ENCODE measurements at places on chromosomes 1 and 21. TPM values are rescaled to one million over a fixed set of nuclear protein-coding genes. Genes with fewer than 3 reads are reported as not detected.

GRCh38 chr1:148318123-148318903 is 164.8 kb downstream of the PPIAL4G start:
- H3K36me3 ChIP-seq, result no peaks in the 10 kb centered on the region
- peak; percentile 25 for DNase-seq
- H3K4me3 ChIP-seq, result peak overlapping the region; percentile 20
- peaks cover 23% of the 10 kb centered on the region for H3K27me3 ChIP-seq
- H3K4me1 ChIP-seq, result peaks cover 3% of the 10 kb centered on the region

Gene CCDC27
- 0.18 TPM for polyA plus RNA-seq

Gene CMPK1
- 69.1 TPM for polyA plus RNA-seq

- H3K4me3 ChIP-seq, result no peak overlapping the region
- no peaks in the 10 kb centered on the region for H3K27me3 ChIP-seq
- H3K36me3 ChIP-seq, result peaks cover 25% of the 10 kb centered on the region
- DNase-seq, result no peak
Observed at GRCh38 chr1:36339215-36339614, 15.8 kb upstream of the EVA1B start.

DNA sequence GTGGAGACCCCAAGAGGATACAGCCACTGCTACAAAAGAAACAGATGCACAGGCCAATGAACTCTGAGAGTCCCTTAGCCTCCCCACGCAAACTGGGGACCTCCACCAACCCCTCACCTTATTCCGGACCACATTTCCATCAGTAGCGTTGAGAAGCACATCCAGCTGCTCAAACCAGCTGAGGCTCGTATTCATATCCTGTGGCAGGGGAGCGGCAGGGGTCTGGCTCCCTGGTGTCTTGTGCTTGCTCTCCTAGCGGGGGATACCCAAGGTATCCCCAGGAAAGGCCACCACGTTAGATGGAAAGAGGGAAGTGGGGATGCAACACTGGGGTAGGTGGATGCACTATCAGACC is 481 bp downstream of the CCDC163 start:
- peak overlapping the region; percentile 37 for H3K27ac ChIP-seq
- H3K4me1 ChIP-seq, result peaks cover 11% of the 10 kb centered on the region
- H3K4me3 ChIP-seq, result peak overlapping the region; percentile 82
- no peak for DNase-seq
- H3K36me3 ChIP-seq, result peaks cover 2% of the 10 kb centered on the region

GRCh38 chr1:15350551-15351200 is 59.0 kb upstream of the EFHD2 start:
- peaks cover 3% of the 10 kb centered on the region for H3K27me3 ChIP-seq
- no peak for DNase-seq
- peaks cover under 1% of the 10 kb centered on the region for H3K4me1 ChIP-seq
- H3K27ac ChIP-seq, result no peak overlapping the region
- no peak overlapping the region for H3K4me3 ChIP-seq

- no peaks in the 10 kb centered on the region for H3K4me1 ChIP-seq
- DNase-seq, result no peak
- no peaks in the 10 kb centered on the region for H3K36me3 ChIP-seq
- H3K27me3 ChIP-seq, result peaks cover 4% of the 10 kb centered on the region
Observed at GRCh38 chr1:180574031-180574713, 15.4 kb downstream of the OVAAL start.

Data from muscle of leg (tissue), 16 donors.